GM18507 (cell line): ENCODE measurements at places on chromosomes 3 and 15.

DNA sequence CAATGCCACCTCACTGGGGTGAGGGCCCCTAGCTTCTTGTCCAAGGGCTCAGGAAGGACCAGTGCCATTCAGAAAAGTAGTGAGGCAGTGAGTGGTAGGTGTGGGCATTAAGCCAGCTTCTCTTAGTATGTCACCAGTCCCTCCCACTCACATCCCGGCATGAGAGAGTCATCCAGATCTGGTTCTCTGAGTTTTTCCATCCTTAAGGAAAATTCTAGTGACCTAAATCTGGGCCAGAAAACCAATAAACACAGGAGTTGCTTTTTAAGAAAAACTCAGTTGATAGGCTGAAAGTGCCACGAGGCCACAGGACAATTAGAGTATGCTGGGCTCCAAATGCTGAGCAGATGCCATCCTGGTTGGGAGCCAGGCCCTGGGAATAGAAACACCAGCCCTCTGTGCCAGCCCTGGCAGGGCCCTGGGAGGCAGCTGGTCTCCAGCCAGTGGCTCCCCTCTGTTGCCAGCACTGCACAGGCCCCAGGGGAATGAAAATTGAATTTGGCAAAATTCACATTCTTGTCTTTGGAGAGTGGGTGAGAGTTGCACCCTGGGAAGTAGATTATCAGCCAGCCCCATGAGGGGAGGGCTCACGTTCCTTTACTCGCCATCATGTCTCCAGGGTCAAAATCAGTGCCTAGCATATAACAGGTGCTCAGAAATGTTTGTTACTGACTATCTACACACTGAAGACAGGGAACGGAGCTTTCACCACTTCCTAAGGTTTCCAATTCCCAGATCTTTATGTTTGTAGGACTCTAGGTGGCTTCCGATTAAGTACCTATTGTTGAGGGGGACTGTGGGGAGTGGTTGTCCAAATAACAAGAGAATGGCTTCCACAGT, 52.8 kb downstream of the FAM43A start:
- DNase-seq = no peak

DNA sequence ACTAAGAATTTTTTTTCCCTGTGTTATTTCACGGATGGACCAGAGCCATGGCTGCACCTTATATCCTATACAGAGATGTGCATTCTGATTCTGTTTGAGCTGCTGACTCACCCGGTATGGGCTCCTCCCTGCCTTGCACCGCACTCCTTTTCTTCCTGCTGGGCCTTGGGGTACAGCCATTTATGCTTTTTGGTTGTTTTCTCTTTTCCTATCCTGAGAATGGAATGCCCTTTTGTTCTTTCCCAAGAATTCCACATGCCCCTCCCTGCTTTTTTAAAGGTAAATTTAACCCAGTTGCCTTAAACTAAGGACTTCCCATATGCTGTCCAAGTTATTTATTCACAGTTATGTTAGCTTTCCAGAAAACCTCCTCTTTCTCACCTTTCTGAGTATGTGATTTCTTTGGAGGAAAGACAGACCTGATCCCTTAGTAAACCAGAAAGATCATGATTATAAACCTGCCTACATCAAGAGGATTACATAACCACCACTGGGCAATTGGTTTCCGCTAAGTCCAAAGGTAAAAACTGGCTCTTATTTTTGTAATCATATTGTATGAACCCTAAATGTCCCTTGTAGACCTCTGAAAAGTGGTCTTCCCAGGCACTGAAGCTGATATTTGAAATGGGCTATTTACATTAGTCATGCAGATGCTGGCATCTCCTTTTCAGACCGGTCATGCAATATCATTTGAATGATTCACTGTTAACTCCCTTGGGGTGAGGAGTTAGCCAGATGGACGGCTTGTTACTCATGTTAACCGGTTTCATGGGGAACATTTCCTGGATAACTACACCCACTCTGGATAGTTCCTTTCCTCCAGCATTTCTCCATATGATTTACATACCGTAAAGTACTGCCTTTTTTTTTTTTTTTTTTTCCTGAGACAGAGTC, 45.5 kb downstream of the TMOD3 start:
- DNase-seq = no peak

DNA sequence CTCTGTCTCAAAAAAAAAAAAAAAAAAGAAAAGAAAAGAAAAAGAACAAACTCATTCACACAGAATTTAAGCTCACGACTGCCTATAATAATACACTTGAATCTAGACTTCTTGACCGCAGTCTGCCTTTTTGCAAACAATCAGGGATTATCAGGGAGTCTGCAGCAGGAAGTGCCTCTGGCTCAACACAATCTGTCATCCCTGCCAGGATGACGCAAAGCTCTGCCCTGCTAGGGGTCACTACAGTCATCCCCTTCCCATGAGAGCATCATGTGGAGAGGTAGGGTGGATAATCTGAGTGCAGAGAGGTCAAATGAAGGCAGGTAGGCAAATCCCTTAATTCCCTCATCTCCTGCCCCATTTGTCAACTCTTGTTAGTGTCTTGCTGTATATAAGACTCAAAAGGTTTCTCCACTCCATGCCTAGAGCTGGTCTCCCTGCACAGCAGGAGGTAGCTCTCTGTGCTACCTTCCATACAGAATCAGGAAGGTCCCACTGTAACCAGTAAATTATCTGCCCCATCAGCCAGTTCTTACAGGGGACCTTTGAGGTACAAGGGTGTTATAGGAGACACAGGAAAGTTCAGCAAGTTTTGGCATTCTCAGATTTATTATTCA, 4.2 kb downstream of the UBAP1L start:
- no peak for DNase-seq

DNA sequence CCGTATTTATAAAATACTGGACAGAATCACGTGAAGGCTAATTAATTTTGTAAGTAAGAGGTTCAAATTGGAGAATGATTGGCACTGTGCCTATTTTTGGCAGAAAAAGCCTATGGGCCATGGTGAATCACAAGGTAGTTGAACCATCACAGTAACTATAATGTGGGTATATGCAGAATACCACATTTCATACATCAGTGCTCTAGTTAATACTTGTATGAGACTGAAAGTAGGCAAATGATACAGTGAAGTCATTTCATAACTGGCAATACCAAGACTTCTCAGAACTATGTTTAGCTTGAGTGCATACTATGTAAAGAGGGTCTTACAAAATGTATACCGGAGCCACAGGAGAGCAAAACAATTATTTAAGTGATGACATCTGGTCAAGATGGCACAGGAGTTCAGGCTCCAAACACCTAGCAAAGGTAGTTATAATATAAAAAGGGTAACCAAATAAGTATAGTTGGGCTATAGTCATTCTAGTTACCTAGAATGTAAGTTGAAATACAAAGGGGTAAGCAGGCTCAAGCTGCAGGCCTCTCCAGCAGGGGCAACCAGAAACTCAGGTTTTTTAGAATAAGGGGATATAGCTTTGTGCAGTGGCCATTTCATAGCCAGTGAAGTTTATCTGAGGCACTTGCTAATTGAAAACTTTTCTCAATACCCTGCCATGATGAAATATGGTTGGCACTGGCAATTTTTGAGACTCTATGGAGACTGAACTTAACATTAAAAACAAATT, 19.1 kb downstream of the GPR160 start:
- peak; percentile 54 for DNase-seq

DNA sequence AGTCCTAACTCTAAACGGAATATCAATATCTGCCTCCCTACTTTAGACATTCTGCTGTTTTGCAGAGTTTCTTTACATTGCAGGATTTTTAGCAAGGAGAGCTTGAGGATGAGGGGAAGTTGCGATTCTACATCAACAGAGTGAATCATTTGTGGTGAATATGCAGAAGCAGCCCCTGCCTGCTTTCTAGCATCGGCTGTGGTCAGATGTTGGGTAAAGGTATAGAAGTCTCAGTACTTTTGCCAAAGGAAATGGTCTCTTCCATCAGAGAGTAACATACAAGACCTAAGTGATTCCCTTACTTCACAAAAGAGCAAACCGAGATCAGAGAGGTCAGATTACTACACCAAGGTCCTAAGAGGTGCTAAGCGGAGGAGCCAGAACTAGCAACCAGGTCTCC, 15.2 kb downstream of the ST3GAL6 start:
- no peak for DNase-seq

- no peak for DNase-seq
These were observed 559 bp downstream of the PKM start for GRCh38 chr15:72230197-72231065.

- DNase-seq = no peak
These were observed 9.2 kb upstream of the FNDC3B start for GRCh38 chr3:172030181-172030580.
